Activated T-cell treated with anti-CD3 and anti-CD28 coated beads, Interleukin-2, amount 50 U/mL, for 4 hours (primary cell): ENCODE measurements at places on chromosomes 16 and 17.

DNA sequence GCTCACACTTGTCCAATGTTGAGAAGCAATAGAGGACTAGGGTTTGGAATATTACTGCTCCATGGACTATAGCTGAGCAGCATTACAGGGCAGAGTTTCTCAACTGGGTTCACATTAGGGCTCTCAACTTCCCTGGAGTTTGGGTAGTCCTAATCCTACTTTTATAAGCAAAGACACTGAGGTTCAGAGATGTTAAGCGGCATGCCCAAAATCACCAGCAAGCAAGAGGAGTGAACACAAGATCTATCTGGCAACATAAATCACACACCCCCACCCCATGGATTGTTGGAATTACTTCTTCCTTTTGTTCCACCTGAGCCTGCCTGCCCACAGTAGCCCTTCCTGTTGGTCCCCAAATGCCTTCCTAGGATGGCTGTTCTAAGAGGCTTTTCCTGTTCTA lies 5.2 kb downstream of the TSNAXIP1 start:
- no peak for DNase-seq

DNA sequence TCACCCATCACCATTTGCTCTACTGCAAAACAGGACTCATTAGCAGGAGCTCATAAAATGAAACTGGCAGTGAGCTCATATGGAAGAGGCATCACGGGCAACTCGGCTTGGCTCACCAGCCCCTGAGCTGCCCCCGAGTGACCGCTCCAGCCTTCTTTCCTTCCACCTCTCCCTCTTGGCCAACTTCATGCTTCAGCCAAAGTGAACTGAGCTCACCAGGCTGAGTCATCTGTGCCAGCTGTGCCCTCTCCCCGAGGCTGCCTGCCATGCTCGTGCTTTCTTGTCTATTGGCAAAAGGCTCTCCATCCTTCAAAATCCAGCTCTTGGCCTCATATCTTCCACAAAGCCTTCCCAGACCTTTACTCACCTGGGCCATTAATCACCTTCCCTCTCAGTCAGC lies 391.4 kb downstream of the WWOX start:
- DNase-seq = no peak

DNA sequence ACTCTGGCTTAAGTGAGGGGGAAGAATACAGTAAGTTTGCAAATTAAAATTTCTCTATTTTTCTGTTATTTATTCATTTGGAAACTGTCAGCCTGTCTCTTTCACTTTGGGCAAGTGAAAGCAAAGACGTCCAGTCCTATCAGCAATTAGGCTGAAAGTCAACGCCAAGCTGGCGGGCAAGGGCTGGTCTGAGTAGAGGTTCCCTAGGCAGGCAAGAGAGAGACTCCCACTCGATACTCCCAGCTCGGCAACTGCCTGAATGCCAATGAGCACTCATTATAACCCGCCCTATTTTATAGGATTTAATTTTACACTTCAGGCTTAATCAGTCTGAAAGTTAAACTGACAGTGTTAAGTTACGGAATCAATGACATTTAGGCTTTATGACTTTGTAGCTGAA lies 14.3 kb upstream of the SLC38A8 start:
- DNase-seq = no peak

- no peak for DNase-seq
Measured at GRCh38 chr16:56411123-56411522, 14.2 kb downstream of the AMFR start.

GRCh38 chr17:35241520-35241919 lies 1.4 kb upstream of the SLFN5 start:
- DNase-seq = peak; percentile 54

DNA sequence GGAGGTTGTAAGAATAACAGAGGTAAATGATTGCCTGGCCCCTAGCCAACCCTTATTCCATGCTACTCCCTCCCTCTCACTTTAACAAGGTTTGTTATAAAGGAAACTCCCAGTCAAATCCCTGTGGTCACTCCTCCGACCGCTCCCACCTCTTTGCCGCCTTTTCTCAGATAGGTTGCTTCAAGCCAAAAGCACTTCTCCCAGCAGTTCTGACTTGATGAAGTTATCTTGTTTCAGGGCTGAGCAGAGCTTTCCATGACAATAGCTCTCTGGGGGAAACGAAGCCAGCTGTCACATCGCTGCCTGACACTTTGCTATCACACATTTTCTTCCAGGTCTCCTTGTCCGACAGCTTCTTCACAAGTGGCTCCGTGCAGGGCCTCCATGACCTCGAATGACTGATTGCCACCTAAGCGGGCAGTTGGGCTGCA lies 278.6 kb downstream of the HAPSTR1 start:
- DNase-seq = no peak

- DNase-seq = peak; percentile 54
Measured at GRCh38 chr16:30395155-30395991, at the start of gene ZNF48. Gene ZNF48 (plus strand): TSS chr16:30395420. CDS start chr16:30395795, 375 bp downstream.

GRCh38 chr17:77098884-77099545 lies 41.8 kb upstream of the SEC14L1 start:
- no peak for DNase-seq

DNA sequence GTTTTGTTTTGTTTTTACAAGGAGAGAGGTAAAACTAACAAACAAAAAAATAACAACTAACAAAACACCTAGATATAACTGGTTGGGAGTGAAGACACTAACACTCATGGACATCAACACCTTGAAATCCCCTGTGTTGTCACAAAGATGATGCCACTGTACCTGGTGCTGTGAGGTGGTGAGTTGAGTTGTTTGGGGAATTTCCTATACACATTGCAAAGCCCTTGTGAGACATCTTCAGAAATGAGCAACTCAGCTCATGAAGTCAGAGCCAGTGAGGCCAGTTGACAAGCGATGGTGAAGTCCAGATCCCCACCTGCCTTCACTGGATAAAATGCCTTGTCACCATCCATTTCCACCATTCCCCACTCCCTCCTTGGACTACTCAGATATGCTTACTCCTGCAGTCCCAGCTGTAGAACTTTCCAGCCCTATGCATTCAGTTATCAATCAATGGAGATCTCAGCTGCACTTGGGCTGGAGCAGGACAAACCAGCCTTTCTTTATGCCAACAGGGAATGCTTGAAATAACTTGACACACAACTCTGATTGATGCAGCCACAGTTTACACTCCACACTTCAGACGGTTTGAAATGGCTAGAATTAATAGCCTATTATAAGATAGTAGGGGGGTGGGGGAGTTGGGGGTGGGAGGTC lies 22.2 kb downstream of the ANKFN1 start:
- no peak for DNase-seq

GRCh38 chr16:20995711-20996110 lies 95.1 kb downstream of the LYRM1 start:
- no peak for DNase-seq

DNA sequence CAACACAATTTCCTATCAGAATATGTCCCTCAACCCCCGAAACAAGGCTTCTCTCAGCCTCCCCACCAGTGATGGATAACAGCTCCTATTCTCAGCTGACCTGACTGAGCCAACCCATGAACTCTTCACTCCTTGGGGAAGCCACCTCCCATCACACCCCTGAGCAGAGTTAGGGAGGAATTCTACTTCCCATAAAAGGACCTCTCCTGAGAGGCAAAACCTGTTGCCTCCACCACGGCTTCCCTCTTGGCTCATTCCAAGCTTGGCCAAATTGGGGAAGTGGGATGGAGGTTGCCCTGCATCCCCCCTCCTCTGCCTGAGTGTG lies 5.7 kb upstream of the RASL10B start:
- DNase-seq = no peak

GRCh38 chr17:71703701-71704100 lies 417.1 kb upstream of the SOX9 start:
- DNase-seq = no peak

DNA sequence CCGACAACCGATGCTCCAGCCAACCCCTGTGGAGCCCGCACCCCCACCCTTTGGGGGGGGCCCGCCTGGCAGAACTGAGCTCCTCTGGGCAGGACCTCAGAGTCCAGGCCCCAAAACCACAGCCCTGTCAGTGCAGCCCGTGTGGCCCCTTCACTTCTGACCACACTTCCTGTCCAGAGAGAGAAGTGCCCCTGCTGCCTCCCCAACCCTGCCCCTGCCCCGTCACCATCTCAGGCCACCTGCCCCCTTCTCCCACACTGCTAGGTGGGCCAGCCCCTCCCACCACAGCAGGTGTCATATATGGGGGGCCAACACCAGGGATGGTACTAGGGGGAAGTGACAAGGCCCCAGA lies 17.9 kb downstream of the NGFR start:
- DNase-seq = no peak

GRCh38 chr17:63309021-63309420 lies 137.1 kb downstream of the CYB561 start:
- DNase-seq = no peak

- DNase-seq = no peak
Measured at GRCh38 chr17:1190751-1191331, 11.1 kb upstream of the ABR start.

DNA sequence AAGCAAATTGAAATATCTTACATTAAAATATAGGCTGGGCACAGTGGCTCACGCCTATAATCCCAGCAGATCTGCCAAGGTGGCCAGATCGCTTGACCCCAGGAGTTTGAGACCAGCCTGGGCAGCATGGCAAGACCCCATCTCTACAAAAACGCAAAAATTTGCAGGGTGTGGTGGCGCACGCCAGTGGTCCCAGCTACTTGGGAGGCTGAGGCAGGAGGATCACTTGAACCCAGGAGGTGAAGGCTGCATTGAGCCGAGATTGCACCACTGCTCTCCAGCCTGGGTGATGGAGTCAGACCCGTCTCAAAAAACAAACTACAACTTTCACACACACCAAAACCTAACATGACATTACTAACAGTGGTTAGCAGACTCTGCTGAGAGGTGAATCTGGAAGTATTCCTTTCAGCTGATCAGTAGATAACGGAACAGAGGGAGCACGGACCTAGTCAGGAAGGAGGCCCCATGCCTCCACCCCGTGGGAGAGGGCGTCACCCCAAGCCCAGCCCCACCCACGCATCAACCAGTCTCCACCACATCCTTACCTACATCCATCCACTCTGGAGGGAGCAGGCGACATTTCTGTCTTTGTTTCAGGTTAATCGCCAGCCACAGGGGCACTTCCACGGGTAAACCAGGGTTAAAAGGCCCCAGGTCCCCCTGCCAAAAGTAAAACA lies 1.7 kb downstream of the GINS2 start:
- no peak for DNase-seq

- no peak for DNase-seq
Measured at GRCh38 chr17:72150632-72151460, 30.0 kb downstream of the SOX9 start.

DNA sequence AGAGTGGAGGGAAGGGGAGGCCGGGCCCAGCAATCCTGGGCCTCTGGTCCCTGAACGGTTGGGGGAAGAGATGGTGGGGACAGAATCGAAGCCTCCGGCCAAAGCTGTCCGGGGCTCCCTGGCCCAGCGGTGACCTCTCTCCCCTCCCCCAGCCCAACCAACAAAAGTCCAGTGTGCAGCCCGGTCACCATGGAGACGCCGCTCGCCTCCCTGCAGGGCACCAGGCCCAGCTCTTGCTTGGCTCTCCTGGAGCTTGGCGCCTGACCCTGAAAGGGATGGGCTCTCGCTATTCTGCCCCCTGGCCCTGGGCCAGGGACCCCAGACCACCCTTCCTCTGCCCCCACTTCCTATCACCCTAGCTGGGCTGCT lies 1.3 kb downstream of the METRN start:
- no peak for DNase-seq

- no peak for DNase-seq
Measured at GRCh38 chr16:86045591-86045971, 146.6 kb downstream of the IRF8 start.

DNA sequence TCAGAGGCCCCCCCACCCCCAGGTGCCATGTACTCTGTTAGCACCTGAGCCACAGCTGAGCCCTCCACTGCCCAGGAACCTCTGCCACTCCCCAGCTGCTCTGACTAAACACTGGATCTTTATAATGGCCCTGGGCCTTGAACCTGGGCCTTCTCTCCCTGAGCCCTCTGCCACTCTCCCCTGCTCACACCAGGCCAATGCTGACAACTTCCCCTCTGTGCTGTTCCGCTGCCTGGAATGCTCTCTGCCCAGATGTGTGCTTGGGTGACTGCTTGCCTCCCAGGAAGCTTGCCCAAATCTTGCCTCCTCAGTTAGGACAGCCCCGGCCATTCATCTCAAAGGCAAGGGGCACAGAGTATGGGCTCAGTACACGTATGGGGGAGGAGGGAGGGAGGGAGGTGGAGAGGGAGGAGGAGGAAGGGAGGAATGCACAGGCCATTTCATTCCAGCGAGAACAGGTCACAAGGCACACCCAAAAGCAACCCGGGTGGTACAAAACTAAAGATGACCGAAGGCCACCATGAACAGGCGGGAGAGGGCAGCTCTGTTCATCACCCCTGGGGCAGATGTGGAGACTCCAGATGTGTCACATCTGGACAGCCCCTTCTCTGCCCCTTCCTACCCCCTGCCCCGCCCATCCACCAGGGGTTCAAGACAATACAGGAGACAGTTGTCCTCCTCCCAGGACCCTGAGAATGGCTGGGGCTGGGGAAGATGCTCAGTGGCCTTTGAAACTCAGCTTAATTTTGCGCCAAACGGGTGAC lies 15.3 kb upstream of the TNFRSF13B start:
- DNase-seq = no peak

DNA sequence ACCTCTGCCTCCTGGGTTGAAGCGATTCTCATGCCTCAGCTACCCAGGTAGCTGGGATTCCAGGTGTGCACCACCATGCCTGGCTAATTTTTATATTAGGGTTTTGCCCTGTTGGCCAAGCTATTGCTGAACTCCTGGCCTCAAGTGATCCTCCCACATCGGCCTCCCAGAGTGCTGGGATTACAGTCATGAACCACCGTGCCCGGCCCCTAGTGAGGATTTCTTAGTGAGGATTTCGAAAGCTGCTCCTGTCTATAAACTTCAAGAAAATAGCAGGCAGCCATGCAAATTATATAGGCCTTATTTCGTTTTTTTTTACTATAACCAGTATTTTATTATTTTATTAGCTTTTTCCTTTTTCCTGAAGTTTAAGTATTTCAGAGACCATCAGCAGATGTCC lies 41.6 kb downstream of the EPN2 start:
- DNase-seq = no peak

DNA sequence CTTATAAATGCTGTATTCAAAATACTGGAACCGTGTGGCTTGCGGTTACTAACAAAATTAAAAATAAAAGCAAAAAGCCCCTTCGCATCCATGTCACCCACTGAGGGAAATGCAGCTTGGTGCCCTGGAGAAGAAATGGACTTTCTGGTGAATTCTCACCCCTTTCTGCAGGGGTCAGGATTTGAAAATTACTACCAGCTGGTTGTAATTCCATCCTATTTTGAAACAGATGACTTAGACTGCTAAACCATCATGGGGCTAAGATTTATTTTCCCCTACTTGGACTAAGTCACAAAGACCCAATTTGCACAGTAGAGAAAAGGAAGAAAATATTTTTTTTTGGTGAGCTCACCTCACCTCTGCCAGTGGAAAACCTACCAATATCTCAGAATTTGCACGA lies 111.4 kb upstream of the MYOCD start:
- no peak for DNase-seq

- DNase-seq = no peak
Measured at GRCh38 chr16:50316102-50316847, 49.9 kb downstream of the ADCY7 start.
